Foreskin keratinocyte (primary cell): ENCODE measurements at places on chromosomes 12 and 14. TPM values are rescaled to one million over a fixed set of nuclear protein-coding genes. Genes with fewer than 3 reads are reported as not detected.
A peak's percentile ranks its signal among the peaks of the same experiment; 100 is the strongest.

GRCh38 chr14:95707327-95707726 lies 6.6 kb downstream of the TCL1A start:
- DNase-seq: no peak

DNA sequence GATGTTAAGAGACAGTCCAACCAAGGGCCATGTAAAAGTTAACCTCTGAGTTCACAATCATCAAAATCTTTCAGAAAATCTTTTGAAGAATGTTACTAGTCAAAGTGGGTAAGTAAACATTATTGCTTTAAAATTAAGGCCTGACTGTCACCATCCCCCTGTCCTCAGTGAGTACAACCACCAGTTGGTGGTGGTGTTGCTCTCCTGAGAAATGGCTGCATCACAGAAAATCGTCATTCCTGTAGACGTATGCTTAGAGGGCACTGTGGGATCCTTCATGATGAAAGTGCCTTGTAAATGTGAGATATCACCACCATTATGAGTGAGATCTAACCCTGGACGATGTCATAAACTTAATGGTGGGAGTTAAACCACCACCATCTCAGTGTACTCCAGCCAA lies 451.2 kb downstream of the RPS29 start:
- no peak for DNase-seq

Gene MMAB
- 68.0 and 91.7 TPM in 2 replicates for total RNA-seq

- no peak for DNase-seq
Measured at GRCh38 chr12:62347922-62348650, 87.9 kb downstream of the USP15 start.

DNA sequence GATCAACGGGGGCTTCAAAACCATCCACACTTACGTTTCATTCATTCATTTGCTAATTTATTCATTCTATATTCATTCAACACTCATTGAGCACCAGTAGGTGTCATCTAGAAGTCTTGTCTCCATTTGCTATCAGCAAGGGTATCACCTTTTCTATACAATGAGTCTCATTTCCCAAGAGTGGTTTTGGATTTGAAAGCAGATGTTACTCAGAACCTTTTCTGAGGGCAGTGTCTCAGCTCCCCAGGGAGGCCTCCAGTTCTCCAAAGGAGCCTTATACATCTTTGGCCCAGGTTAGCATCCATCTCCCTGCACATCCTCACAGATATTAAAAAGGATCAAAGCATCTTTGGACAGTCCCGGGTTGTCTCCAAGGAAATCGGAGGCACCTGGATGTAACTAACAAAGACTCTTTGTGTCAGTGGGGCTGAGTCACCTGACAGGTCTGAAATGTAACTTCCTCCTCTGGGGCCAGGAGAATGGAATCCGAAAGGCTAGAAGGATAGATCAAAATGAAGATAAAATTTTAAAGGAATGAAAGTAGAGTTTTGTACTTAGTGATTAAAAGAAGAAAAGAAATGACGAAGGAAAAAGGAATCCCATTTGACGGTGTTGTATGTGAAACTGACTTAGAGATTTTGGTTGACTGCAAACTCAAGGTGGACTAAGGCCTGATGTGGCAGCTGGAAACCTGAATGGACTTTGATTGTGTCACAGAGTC lies 103.0 kb downstream of the VCPKMT start:
- peak; percentile 95 for DNase-seq

- no peak for DNase-seq
Measured at GRCh38 chr12:103441437-103442181, 54.2 kb downstream of the C12orf42 start.

DNA sequence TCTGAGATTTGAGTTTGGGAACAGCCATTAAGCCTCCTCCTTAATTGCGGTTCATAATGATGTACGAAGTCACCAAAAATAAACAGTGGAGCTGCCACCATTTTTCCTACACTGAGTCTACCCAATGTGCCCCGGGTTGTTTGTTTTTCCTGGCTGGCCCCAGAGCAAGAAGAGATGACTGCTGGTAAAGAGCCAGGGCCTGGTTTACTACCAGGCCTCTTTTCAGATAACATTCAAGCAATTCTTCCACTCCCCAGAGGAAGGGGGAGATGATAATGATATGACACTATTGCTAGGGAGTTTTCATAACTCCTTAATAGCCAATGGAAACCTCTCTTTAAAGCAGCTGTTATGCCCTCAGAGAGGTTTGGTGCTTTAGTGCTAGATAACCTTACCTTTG lies 42.3 kb downstream of the BRAP start:
- no peak for DNase-seq

Gene SSTR1
- not detected in 2 replicates for total RNA-seq

DNA sequence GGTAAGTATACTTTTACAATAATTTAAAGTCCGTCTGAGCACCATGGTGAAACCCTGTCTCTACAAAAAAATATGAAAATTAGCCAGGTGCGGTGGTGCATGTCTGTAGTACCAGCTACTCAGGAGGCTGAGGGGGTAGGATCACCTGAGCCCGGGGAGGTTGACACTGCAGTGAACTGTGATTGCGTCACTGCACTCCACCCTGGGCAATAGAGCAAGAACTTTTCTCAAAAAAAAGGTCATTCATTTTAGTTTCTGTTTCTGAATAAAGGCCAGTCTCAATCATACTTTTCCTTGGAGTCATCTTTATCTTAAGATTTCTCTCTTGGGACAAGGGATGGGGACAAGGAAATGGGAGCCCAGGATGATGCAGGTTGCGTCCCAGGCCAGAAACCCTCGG lies 12.9 kb downstream of the ANKRD13A start:
- DNase-seq: no peak

GRCh38 chr12:49961993-49962764 lies 507 bp downstream of the AQP5 start:
- DNase-seq: no peak

- no peak for DNase-seq
Measured at GRCh38 chr14:29062976-29063375, 296.4 kb downstream of the FOXG1 start.

DNA sequence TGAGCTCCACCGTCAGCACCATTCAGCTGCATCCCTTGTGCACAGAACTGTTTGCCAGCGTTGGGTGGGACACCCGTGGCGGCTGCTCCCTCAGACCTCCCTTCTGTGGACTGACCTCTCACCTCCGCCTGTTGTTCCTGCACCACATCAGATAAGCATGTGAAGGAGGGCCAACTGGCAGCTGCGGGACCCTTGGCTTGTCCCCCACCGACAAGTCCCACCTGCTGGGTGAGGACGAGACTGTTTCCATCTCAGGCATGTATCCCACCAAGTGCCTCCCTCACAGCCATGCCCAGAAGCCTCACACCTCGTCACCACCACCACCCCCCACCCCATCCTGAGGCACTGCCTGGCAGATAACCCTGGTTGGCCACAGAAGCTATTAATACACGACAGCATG lies 18.6 kb upstream of the TEAD4 start:
- no peak for DNase-seq

DNA sequence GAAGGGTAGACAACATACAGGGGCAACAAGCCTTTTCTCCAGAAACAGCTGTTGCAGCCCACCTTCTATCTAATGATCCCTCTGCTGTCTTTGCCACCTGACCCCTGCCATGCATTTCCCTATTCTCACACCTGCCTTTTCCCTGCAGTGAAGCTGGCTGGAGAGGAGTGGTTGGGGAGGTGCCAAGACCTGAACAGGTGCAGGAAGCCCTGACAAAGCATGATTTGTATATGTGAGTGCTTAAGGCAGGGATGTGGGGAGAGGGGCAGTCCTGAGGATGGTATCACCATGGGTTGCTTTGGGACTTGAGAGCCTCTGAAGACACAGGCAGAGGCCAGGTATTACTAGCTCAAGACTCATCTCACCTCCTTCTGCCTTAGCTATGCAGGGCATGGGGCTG lies 2.9 kb upstream of the PFDN5 start:
- no peak for DNase-seq

DNA sequence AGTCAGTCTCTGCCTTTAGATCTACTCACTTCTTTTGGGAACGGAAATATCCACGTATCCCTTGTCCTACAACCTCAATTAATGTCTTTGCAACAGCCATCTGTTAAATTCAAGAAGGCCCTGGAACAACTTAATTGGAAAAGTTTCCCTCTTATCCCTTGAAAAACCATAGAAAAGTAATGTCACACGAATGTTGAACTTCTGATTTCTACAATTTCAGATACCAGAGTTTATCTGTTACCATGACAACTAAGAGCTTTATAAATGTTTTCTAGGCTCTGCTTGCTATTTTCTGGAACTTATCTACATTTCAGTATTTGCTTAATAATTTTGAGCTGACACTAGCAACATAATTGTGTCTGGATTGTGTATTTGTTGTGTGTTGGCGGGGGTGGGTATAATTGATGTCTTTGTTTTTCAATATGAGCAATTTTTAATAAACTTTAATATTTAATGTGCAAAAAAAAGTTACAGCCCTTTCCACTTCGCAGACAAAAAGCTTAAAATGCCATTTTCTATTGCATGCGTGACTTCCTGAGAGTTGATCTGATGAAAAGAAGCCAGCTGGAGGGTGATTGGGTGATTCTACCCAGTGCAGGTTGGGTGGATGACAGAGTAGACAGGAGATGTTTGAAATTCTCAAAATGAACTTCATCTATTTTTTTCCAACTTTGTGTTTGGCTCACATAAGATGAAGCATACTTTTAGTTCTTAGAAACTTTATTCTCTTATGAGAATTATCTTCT lies 11.8 kb upstream of the EDDM3A start:
- DNase-seq: no peak

Gene STON2
- 119 and 228 TPM in 2 replicates for total RNA-seq

- no peak for DNase-seq
Measured at GRCh38 chr14:23556700-23557440, 799 bp downstream of the THTPA start.

- no peak for DNase-seq
Measured at GRCh38 chr12:96294831-96295230, 100.7 kb downstream of the ELK3 start.

Gene FOXG1
- total RNA-seq: not detected in 2 replicates

DNA sequence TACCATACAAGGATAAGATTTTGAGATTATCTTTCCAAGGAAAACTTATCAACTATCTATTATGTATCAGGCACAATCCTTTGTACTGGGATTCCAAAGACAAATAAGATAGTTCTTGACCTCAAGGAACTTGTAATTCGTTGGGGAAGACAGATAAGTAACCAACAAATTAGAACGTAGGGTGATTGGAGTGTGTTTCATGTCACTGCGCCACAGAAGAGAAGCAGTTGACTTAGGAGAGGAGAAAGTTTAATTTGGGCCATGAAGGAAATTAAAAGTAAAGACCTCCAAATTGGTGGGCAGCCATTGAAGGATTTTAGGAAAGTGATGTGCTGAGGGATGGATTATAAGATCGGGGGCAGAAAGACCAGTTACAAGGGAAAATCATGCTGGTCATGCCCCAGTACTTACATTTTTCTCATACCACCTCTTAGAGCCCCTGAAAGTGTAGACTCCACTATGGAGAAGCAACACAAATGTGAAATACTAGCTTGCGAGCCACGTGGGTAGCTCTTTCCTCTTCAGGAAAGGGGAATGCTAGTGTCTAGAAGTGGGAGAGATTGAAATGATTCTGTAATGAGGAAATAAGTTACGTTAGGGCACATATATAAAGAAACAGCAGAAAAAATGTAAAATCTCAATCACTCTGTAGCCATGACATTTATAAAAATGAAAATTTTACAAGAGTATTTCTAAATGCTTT lies 148.7 kb downstream of the ETV6 start:
- no peak for DNase-seq

- no peak for DNase-seq
Measured at GRCh38 chr14:31024010-31024480, 1.4 kb upstream of the AP4S1 start.

Gene DEPDC4
- total RNA-seq: 1.3 and 2.5 TPM in 2 replicates
